GM13976 (cell line): ENCODE measurements at places on chromosomes 1 and 21.

GRCh38 chr1:176183618-176184017, 23.5 kb downstream of the COP1 start:
- DNase-seq, result no peak

DNA sequence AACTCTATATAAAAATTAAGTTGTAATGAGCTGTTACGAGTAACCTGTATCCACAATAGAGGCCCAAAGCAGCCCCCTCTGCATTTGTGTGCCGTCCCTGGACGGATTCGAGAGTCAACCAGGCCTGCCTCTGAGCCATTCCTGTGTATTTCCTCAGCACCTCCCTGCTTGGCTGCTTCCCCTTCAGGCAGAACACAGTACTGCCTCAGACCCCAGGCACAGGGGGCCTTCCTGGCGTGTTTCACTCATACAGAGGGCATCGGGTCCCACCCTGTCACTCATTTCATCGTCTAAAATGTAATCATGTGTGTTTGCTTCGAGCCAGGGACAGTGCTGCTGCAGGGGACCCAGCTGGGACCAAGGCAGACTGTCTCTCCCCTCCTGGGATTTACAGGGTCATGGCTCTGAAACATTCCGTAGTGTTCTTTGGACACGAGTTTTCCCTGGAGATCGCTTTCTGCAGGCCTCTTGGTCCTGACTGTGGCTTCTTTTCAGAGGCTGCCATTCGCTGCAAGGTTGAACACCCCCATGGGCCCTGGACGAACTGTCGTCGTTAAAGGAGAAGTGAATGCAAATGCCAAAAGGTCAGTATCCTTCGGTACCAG, 19.4 kb downstream of the LGALS8 start:
- DNase-seq, result no peak

- no peak for DNase-seq
Measured at GRCh38 chr21:33650929-33651509, 8.7 kb downstream of the ITSN1 start.

GRCh38 chr1:156638189-156638985, 3.5 kb upstream of the BCAN start:
- DNase-seq, result no peak

DNA sequence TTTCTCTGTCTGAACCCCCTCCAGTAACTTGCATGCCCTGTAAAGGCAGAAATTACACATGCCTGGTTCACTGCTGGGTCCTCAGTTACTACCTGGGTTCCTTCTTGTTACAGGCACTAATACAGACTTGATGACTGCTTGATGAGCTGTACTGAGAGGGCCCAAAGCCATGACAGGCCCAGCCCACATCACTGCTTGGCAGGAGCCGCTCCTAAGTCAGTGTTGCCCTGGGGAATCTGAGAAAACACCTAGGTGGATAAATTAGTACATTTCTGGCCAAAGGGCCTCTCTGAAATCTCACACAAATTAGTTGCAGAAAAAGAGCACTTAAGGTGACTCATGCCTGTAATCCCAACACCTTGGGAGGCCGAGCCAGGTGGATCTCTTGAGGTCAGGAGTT, 37.8 kb upstream of the IRF2BP2 start:
- no peak for DNase-seq

- no peak for DNase-seq
Measured at GRCh38 chr1:156298852-156299357, at the start of gene VHLL. Gene VHLL (minus strand): TSS chr1:156299307. CDS start chr1:156299189, 118 bp downstream.

- no peak for DNase-seq
Measured at GRCh38 chr1:31897526-31898100, 40.6 kb downstream of the PTP4A2 start.

GRCh38 chr1:168608796-168609715, 32.7 kb downstream of the XCL1 start:
- no peak for DNase-seq

DNA sequence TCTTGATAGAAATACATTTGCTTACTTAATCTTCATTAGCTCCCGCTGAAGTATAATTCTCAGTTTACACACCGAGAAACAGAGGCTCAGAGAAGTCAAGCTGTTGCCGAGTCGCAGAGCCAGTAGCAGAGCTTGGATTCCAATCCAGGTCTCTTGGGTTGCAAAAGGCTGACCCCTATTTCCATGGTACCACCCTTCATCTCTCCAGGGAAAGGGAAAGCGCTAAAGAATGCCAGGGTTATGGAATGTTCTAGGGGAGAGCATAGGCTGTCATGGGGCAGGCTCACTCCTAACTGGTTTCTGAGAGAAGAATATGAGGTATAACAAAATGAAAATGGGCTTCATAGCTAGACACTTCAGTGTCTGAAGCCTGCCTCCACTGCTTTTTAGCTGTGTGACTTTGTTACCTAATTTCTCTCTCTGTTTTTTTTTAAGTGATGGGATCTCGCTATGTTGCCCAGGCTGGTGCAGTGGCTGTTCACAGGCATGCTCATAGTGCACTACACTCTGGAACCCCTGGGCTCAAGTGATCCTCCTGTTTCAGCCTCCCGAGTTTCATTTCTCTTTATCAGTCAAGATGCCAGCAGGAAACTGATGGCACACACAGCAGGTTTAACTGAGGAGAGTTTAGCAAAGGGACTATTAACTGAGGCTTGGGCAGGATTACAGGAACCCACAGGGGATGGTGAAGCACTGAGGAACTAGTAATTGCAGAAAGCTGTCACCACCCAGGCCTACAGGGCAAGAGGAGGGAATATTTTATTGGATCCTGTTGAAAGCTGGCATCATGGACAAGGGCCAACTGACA, 25.5 kb upstream of the ATF3 start:
- DNase-seq, result no peak

DNA sequence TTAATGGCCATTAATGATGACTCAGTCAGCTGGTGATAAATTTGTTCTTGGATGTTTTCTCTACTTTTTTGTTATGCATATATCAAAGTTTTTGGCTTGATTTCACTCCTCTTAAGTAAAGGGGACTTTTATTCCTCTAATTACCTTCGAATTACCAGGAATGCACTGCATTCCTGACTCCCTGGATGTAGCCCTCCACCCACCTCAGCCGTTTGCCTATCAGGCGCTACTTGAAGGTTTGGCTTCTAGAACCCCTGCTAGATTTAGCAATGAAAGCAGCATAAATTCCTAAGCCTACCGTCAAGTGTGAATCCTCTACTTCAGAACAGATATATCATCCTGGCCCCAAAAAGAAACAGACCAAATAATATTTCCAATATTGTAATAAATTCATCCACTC, 387.8 kb upstream of the ADGRL2 start:
- no peak for DNase-seq

- DNase-seq, result no peak
Measured at GRCh38 chr1:199867601-199868000, 159.9 kb upstream of the NR5A2 start.
